ENCODE measurements at places on chromosomes 3 and 15.
A peak's percentile ranks its signal among the peaks of the same experiment; 100 is the strongest.

DNA sequence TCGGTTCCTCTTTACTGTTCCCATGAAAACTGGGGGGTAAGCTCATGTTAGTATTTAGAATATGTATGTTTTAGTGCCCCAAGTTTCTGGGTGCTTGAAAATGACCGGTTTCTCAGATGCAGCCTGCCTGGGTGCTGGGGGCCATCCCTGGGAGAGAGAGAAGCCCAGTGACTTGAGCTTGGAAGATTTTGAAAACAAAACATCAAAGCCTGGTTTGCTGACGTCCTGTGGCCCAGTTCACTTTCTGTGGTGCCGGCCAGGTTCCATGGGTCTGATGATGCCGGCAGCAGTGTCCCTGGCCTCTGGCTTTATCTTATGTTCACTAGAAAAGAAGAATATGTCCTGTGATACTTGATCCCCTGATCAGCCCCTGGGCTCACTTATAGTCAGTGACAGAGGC, 17.1 kb downstream of the APBA2 start:
- no peak for DNase-seq

- DNase-seq: no peak
Measured at GRCh38 chr3:62098646-62099365, 274.5 kb downstream of the FEZF2 start.

- no peak for DNase-seq
Measured at GRCh38 chr3:192841428-192841827, 76.2 kb downstream of the MB21D2 start.

GRCh38 chr15:89177633-89178306, 43.6 kb downstream of the RLBP1 start:
- peak; percentile 72 for DNase-seq

- no peak for DNase-seq
Measured at GRCh38 chr3:155807823-155808222, 1.7 kb upstream of the C3orf33 start.

GRCh38 chr15:39854161-39854560, 65.9 kb downstream of the GPR176 start:
- DNase-seq: no peak

DNA sequence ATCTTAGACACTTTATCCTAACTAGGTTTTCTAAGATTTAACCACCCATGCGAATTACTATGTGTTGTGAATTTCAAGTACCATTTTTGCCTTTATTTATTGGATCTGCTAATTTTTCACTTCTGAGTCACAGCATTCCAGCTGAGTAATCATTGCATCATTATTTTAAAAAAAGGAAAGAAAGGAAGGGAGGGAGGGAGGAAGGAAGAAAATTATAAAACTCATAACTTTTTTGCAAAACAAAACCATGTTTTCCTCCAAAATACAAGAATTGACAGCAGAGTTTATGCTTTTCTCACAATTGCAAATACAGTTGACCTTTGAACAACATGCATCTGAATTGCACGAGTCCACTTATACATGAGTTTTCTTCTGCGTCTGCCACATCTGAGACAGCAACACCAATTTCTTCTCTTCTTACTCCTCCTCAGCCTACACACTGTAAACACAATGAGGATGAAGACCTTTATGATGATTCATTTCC, 651.4 kb upstream of the NECTIN3 start:
- no peak for DNase-seq

DNA sequence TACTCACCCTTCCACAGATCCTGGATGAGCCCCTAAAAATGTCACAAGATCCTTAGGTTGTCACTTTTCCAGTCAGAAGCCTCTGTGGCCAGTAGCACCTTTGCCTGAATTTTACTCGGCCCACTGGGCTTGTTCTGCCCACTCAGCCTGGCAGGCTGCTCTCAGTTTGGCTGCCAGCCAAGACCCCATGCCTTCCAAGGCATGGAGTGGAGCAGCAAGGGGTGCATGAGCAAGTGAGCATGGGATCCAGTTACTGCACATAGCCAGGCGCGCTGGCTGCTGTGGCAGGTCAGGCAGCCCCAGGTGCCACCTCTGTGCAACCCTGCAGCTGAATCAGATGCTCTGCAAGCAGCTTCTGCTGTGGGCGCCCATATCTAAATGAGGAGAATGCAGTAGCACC, 79.3 kb downstream of the CGGBP1 start:
- DNase-seq: no peak

DNA sequence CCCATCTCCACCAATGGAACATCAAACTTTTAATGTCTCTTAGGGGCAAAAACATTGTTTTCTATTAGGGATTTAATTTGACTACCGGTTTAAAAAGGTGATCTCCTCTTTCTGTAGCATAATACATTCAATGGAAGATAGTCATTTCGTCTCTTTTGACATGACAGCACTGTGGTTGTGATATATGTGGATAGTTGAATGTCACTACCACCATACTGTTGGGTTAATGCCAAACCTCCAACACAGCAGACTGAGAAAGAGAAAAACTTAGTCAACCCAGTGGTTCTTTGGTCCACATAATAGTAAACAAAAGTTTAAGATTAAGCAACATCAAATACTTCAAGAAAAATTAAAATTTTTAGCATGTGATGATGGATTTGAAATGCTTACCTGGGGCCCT, 530.4 kb downstream of the AGBL1 start:
- DNase-seq: no peak

DNA sequence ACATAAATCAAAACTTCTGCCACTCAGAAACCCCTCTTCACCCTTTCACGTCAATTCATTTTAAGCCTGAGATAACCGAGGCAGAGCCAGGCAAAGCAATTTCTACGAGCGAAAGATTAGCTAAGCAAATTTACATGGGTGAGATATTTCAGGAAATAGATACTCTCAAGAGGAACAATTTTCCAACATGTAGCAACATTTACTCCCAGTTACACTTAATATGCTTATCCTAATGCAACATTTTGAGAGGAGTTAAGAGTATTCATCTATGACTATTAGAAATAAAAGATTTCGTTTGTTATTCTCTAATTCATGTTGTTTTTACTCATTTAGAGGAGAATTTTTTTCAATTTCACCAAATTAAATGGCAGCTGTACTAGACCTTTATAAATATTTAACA, 837 bp downstream of the TMC3 start:
- no peak for DNase-seq

GRCh38 chr3:162370141-162370540, 873.5 kb downstream of the OTOL1 start:
- DNase-seq: no peak

- DNase-seq: no peak
Measured at GRCh38 chr3:10950476-10951294, 41.9 kb upstream of the SLC6A1 start.

DNA sequence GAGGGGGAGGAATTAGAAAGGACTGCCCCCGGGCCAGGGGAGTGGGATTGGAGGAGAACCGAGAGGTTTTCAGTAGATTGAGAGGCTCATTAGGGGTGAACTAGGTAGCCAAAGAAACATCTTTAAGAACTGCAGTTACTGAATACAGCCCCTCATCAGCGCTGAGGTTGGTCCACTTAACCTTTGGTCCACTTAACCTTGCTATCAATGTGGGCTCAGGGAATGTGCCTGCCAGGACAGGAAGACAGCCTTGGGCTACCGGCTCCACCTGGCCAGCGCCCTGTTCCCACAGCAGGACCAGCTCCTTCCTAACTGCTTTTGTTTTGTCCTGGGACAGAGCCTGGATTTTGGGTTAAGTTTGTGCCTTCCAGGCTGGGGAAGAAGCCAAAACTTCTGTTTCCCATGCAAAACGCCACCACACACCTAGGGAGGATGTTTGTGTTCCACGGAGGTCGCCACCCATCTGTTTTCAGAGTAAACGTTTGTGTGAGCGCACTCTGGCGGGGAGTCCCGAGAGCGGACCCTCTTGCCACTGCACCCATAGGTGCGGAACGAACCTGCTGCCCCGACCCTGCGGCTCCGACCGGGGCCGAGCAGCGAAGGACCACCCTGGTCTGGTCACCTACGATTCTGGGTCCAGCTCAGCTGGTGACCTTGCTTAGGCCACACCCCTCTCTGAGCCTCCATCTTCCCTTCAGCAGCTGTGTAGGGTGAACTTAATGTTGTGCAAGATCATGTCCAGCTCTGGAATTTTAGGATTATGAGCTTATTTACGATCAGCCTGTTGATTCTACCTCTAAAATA, 107.4 kb downstream of the VGLL4 start:
- no peak for DNase-seq
